ENCODE measurements at places on chromosomes 16 and 17.

- DNase-seq: no peak
Observed at GRCh38 chr17:15882777-15883176, 62.2 kb upstream of the ADORA2B start.

DNA sequence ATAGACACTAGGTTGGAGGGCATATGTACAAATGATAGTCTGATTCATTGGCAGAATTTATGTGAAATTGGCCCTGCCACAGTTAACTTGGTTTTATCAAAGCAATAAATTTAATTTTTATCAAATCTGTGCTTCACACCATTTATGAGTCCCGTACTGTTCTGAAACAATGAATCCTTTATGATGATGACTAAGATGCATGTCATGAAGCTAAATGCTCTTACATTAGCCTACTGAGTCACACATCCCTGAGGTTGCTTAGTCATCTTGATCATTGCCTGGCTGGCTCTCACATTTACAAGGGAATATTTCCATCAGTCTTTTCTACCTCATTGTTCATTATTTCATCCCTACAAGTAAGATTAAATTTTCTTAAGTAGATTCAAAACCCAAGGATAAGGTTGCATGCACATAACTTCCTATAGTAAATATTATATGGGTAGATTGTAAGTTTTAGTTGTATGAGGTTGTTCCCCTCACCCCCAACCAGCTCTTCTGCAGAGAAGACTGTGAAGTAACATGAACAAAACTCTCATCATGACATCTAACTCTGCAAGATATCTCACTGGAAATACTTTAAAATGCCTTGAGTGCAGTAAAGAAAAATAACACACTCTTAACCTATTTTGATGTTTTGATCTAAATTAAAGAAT lies 170.7 kb downstream of the CYB561 start:
- DNase-seq: no peak

GRCh38 chr17:33499040-33499439 lies 205.9 kb upstream of the ASIC2 start:
- no peak for DNase-seq

GRCh38 chr16:3472878-3473595 lies 22.3 kb downstream of the C16orf90 start:
- DNase-seq: no peak

DNA sequence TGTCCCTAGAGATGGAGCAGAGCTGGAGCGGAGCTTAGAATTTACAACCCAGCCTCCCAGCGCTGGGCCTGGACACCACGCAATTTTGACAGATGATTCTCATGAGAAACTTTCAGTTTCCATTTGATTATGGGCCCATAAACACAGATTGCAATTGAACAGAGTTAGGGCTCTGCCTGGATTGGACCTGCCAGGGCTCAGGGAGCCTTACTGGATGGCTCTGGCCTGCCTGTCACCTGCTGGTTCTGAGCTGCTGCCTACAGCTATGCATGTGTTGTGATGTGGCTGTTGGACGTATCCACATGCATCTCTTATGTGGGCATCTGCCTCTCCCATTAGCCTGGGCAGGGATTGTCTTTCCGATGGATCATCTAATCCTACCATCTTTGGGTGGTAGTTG lies 73.4 kb upstream of the SDK2 start:
- no peak for DNase-seq

GRCh38 chr16:72878301-72879269 lies 169.3 kb downstream of the ZFHX3 start:
- no peak for DNase-seq

GRCh38 chr17:34255381-34255732 lies 272 bp downstream of the CCL2 start:
- DNase-seq: no peak

- DNase-seq: no peak
Observed at GRCh38 chr17:44284024-44284400, 16.1 kb upstream of the SLC4A1 start.

DNA sequence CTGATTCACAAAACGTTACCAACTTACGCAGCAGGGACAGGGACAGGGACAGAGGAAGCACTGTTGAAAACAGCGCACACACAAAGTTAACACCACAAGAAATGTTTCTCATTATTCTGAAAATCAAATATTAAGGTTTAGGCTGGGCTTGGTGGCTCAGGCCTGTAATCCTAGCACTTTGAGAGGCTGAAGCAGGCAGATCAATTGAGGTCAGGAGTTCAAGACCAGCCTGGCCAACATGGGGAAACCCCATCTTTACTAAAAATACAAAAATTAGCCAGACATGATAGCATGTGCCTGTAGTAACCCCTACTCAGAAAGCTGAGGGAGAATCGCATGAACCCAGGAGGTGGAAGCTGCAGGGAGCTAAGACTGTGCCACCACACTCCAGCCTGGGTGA lies 4.2 kb downstream of the CYTH1 start:
- DNase-seq: no peak

DNA sequence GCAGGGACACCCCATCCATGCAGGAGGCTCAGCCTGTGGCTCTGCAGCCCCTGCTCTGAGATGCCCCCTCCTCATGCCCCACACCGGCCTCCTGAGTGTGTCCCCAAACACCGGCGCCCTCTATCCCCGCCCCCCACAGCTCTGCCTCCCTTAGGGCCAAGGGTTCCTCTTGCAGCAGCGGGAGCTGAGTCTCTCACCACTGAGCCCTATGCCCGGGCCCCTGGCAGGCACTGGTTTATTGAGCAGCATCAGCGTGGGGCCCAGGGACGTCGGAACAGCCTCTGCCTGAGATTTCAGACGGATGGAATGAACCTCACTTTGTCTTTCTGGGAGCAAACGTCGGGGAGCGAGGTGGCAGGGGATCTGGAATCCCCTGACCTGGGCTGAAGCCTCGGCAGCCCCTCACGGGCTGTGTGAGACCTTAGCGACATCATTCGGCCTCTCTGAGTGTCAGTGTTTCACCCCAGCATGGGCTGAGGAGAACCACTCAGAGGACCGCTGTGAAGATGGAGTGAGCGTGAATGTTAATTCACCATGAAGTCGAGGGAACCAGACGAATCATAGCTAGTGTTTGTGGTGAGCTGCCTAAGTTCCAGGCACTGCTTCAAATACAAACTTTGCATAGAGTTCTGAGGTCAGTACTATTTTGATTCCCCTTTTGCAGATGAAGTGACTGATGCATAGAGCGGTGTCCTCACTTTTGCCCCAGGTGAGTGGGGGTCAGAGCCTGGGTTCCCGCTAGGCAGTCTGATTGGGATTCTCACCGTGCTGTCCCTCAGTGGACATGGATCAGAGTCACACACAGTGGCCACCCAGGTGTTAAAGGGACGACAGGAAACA lies 5.3 kb upstream of the C16orf74 start:
- no peak for DNase-seq

DNA sequence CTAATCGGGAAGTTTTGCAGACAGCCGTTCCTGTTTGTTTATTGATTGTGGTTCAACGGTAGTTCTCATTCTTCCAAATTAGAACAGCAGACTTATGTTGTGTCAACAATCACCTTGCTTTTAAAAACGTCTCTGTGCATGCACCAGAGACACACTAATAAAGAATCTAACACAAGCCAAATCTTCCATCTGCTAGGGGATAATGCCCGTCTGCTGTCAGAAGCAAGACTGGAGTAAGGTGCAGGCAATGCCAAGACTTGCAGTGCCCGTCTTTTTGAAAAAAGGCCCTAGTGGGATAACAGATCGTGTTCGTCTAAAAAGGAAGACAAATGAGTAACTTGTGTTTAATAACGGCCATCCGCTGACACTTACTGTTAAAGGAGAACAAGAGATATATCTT lies 158.4 kb downstream of the KCNJ2 start:
- no peak for DNase-seq

- no peak for DNase-seq
Observed at GRCh38 chr16:69036399-69037091, 68.9 kb upstream of the HAS3 start.

GRCh38 chr17:63840591-63841349 lies 1.7 kb downstream of the SMARCD2 start:
- no peak for DNase-seq

DNA sequence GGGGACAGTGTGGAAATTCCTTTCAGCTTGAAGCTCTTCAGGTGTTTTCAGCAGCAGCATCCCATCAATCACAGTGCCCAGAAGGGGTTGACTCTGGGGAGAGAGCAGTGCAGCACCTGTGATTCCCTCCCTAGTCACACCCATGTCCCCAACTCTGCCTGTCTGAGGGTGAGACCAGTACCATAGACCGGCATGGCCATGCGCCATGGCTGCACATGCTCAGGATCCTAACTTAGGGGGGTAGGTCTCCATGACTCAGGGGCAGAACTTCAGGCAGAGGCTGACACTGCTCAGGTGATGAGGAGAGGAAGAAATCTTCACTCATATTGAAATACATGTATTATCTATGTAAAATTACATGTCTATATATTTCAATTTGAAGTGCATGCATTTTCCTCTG lies 19.9 kb downstream of the CES1 start:
- DNase-seq: no peak

- no peak for DNase-seq
Observed at GRCh38 chr17:41433586-41433985, 7.2 kb downstream of the KRT38 start.

- DNase-seq: no peak
Observed at GRCh38 chr17:50781167-50781566, 13.8 kb upstream of the ANKRD40CL start.

GRCh38 chr16:85871756-85872155 lies 27.2 kb upstream of the IRF8 start:
- DNase-seq: no peak

- DNase-seq: no peak
Observed at GRCh38 chr17:22464041-22464440, 771.7 kb downstream of the KCNJ18 start.

DNA sequence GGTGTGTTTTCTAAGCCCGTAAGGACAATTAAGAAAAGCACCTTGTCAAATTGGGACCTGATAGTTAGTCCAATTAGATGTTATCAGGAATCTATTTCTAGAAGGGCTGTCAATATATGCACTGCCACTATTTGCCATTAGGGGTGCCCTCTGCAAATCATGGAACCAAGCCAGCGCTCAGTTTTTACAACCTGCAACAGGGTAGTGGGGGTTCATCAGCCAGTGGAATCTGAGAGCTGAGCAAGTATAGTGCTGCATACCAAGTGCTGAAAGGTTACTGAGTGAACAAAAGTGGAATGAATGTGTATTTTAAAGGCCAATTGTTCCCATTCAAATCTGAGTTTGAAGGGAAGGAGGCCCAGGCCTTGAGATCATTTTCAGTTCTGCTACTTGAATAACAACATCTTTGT lies 10.4 kb downstream of the PRR11 start:
- no peak for DNase-seq

- DNase-seq: no peak
Observed at GRCh38 chr16:1121601-1122397, 25.8 kb upstream of the C1QTNF8 start.

DNA sequence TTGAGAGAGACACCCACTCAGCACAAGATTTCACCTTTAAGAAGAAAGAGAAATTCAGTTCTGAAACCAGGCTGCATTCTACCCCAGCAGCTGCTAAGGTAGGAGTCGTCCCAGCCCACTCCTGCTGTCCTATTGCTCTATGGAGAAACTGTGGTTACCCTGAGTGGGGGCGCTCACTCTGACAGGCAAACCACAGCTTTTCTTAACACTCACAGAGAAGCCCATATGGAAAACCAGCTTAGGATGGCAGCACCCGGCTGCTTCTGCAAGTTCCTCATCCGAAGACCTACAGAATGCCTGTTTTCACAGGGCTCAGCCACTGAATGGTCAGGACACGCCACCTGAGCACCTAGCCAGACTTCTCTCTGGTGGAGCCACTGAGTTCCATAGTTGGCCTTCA lies 7.5 kb downstream of the ATP5PD start:
- DNase-seq: no peak

- no peak for DNase-seq
Observed at GRCh38 chr17:5042157-5043022, 7.2 kb upstream of the SLC52A1 start.

DNA sequence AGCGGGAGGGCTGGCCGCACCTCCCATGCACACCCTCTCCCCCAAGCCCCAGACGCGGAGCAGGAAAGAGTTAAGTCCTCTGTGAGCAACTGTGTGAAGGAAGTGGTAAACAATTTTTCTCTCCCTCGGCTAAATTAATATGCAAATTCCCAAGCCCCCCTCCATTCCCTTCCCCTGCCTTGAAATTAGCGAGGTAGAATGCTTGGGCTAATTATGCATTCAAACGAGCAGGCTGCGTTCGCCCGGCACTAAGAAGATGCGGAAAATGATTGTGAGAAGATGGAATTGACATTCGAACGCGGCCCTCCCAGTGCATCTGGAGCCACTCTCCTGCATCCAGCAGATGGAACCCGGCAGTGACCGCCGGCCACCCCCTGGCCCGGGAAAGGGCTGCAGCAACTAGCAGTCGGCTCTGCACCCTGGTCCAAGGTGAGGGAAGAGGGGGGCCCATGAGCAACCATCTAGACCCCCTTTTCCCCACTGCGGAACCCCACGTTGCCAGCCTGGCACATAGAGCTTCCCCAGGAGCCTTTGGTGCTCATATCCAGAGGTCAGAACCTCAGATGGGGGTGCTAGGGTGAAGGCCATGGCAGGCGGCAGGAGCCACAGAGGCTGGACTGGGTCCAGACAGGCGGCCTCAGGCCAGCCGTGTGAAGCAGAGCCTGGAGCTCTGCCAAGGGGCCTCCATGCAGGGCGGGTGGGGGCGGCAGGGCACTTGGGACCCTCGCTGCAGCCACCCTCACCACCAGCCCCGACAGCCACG lies 49.1 kb upstream of the ACSF3 start:
- DNase-seq: no peak

- no peak for DNase-seq
Observed at GRCh38 chr17:55456307-55457240, 34.9 kb upstream of the MMD start.

DNA sequence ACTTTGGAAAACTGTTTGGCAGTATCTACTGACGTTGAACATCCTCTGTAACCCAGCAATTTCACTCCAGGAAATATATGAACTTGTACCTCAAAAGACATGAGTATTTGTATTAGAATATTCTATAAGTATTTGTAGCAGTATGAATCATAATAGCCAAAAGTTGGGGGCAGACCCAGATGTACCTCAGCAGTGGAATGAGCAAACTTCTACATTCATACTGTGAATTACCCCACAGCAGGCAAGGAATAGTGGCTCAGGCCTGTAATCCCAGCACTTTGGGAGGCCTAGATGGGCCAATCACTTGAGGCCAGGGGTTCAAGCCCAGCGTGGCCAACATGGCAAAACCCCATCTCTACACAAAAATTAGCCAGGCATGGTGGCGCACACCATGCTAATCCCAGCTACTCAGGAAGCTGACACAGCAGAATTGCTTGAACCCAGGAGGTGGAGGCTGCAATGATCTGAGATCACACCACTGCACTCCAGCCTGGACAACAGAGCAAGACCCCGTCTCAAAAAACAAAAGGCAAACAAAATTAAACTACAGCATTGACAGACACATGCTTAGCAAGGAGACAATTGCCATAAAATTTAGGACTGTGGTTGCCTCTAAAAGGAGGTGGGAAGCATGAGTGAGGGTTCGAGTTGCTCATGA lies 11.2 kb upstream of the HELZ start:
- DNase-seq: no peak

DNA sequence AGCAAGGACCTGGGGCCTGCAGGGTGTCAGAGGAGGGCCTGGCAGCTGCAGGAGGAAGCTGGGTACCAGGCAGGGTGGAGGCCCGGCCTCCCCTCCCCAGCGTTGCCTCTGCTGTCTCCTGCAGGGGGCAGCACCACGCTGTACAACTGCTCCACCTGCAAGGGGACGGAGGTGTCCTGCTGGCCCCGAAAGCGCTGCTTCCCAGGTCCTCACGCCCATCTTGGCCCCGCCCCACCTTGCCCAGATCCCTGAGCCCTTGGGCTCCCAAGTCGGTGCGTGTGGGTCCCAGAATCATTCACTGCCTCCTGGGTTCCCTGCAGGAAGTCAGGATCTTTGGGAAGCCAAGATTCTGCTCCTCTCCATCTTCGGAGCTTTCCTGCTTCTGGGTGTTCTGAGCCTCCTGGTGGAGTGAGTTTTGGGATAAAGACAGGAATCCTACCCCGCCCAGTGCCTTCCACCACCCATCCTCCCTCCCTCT lies 1.2 kb downstream of the TMEM95 start:
- DNase-seq: peak; percentile 68
